ENCODE measurements at places on chromosomes 11 and 22.

DNA sequence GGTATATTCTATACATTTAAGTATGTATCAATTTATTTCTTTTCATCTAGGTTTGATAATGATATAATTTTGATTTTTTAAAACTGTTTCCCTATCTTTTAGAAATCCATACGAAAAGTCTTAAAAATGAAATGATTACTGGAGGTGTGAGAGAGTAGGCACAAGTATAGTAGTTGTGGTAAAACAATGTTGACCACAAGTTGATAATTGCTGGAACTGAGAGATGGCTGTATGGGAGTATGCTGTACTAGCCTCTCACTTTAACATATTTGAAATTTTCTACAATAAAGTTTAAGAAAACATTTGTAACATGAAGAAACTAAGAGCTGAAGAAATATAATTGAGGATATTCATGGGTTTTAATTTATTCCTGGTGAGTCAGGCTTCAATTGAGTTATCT is 30.0 kb downstream of the FSHB start:
- no peak for DNase-seq

GRCh38 chr11:84260862-84261261 is 974.7 kb upstream of the CCDC90B start:
- no peak for DNase-seq

DNA sequence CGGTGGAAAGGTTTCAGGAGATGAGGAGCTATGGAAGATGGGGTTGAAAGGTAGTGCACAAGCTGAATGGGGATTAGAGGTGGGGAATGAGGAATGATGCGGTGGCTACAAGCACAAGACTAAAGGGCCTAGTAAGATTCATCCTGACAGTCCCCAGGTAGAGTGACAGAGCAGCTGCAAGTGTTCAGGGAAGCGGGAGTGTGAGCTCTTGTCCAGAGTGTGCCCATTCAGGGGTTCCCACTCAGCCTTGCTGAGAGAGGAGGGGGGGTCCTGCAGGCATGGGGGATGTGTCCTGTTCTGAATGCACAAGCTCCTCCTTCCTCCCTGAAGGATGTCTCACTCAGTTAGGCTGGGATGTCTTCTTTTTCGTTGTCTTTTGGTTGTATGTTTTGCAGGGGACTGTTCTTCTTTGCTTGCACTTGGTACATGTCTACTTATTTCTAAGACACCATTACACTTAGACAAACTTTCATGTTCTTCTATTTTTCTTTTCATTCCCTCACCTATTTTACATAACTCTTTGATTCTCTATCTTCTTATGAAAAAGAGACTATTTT is 25.8 kb upstream of the CLPB start:
- no peak for DNase-seq

DNA sequence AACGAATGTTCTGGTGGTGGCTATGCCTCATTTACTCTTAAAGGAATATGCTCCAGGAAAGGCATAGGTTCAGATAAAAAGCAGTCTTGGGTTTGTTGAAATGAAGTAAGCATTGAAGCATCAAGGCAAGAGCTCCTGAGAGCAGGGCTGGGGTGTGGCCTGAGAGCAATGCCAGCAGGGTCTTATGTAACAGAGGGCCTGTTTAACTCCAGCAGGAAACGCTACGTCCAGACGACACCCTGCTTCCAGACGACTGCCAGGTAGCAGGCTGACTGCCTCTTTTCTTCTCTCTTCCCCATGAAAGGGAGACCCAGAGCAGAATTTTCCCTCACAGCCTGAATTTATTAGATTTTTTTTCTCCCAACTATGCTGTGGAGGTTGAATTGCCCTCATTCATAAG is 127.2 kb upstream of the SLC5A12 start:
- DNase-seq, result no peak

DNA sequence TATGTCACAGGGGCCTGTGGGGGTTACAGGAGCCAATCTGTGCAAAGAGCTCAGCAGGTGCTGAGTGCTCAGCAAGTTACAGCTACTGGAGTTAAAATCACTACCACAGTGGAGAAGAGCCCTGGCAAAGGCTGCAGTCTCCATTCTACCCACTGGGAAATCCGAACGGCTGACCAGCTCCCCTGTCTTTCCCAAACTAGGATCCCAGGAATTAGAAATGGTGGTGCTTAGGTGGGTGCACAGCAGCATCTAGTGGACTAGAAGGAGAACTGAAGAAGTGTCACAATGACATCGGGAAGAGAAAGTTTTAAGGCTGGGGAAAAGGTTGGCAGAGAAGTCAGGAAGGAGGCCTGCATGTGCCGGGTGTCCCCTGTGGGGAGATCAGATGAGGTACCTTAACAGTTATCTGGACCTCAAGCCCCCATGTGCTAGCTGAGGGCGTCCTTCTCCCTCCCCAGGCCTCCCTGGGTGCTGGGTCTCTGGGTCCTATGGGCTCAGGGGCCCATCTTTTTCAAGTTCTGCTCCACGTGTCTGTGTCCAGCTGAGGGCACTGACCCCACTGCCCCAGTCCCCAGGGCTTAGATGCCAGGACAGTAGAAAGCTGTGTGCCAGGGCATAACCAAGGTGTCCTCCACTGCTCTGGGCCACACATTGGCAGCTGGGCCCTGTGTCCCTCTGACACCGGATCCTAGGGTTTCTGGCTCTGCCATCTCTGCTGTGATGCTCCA is 1.9 kb downstream of the PIWIL3 start:
- DNase-seq, result no peak

DNA sequence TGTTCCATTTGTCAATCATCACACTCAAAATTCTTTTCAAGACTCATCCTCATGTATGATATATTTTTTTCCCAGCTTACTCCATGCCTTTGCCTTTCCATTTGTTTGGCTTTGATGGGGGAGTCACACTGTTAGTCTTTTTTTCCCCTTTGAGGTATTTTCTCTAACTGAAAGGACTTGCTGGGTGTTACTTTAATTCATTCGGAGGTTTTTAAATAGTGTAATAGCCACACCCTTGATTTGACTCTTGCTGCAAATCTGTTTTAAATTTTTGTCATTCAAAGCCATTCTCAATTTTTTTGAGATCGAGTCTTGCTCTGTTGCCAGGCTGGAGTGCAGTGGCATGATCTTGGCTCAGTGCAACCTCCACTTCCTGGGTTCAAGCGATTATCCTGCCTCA is 84.1 kb downstream of the C11orf87 start:
- DNase-seq, result no peak

- peak; percentile 69 for DNase-seq
Measured at GRCh38 chr11:118051611-118052461, 25.0 kb upstream of the TMPRSS4 start.

- DNase-seq, result no peak
Measured at GRCh38 chr11:2142300-2142759, 3.1 kb upstream of the IGF2 start.

DNA sequence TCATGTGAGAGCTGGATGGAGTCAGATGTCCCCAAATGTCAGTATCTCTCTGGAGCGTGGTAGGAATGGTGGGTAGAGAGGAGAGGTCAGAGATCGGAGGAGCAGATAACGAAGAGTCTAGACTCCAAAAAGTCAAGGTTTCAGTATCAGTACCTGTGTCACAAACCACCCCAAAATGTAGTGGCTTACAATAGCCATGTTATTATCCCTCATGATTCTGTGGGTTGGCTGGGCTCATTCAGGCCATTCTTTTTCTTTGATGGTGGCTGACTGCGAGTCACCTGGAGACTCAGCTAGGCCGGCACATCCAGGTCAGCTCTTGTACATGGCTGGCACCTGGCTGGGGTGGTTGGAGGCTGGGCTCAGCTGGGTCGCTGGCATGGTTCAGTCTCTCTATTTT is 7.3 kb upstream of the SSTR3 start:
- no peak for DNase-seq

DNA sequence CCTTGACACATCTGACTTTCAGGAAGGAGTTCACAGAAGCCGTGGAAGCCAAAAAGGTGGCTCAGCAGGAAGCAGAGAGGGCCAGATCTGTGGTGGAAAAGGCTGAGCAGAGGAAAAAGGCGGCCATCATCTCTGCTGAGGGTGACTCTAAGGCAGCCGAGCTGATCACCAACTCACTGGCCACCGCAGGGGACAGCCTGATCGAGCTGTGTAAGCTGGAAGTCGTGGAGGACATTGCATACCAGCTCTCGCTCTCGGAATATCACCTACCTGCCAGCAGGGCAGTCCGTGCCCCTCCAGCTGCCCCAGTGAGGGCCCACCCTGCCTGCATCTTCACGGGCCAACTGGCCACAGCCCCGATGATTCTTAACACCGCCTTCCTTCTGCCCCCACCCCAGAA is 53.7 kb downstream of the HSD17B12 start:
- no peak for DNase-seq

- no peak for DNase-seq
Measured at GRCh38 chr22:25942856-25943411, 200.9 kb downstream of the MYO18B start.

DNA sequence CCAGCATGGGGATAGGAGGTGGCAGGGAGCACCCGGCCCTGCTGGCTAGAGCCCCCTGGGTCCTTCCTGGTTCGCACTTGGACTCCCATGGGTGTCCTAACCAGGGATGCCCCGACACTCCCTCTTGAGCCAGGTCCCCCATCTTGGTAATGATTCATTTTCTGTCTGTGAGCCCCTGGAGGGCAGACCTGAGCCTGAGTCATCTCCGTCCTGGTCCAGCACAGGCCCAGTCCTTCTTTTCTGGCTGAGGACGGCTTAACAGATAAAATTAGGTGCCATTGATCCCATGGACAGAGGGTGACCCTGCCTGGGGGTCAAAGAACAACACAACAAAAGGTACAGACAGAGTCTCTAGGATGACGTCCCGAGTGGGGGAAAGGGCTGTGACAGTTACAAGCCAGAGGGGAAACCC is 3.5 kb downstream of the RHOD start:
- DNase-seq, result no peak

Data from activated naive CD4-positive, alpha-beta T cell treated with Interleukin-2 at 50 U/mL for 16 hours (primary cell).